BJ (cell line): ENCODE measurements at places on chromosomes 16 and 17. TPM values are rescaled to one million over a fixed set of nuclear protein-coding genes. Genes with fewer than 3 reads are reported as not detected.

DNA sequence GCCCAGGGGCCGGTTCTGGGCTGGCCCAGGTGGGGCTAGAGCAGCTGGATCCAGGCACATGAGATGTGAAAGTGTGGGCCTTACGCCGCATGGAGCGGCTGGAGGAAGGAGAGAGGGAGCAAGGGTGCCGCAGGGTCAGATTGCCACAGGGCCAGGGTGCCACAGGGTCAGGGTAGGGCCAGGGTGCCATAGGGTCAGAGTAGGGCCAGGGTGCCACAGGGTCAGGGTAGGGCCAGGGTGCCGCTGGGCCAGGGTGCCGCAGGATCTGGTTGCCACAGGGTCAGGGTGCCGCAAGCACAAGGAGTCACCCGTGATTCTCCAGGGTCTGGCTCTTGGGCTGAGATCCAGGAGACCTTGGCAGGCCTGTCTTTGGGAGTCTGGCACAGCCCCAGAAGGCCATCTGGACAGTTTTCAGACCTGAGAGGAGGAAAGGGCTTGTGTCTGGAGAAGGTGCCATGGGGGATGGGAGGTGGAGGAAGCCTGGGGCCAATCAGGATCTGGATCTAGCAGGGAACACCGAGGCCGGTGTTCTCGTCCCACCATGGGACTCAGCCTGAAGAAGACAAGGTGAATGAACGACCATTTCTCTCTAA, 13.1 kb upstream of the LASP1NB start:
- DNase-seq, result no peak

- DNase-seq, result no peak
Observed at GRCh38 chr17:41396996-41397660, at the start of gene KRT31. KRT31 (minus strand) TSS chr17:41397608; CDS start chr17:41397539, 69 bp downstream.

DNA sequence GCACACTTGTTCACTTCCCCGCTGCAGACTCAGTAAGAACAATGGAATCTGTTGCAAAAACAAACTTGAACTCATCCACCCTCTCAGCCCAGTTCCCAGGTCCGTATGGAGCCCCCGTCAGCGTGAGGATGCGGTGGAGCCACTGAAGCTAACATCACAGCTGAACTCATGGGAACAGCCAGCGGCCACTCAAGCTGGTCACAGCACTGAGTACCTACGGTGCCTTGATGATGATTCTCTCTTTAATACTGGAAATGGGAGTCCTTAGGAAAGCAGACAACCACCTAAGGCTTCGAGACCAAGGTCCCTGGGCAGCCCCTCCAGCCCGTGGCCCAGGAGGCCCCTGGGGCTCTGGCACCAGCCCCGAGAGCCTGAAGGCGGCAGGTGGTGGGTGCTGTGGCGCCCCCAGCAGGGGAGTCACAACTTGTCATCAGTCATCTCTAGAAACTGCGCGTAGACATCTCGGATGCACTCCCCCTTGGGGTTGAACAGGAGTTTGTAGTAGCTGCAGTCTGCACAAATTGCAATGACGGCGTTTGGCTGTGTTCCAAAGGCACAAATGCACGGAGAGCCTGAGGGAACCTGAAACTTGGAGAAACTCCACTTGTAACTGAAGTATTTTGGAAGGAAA, 31.0 kb upstream of the RHOT1 start:
- DNase-seq, result no peak

DNA sequence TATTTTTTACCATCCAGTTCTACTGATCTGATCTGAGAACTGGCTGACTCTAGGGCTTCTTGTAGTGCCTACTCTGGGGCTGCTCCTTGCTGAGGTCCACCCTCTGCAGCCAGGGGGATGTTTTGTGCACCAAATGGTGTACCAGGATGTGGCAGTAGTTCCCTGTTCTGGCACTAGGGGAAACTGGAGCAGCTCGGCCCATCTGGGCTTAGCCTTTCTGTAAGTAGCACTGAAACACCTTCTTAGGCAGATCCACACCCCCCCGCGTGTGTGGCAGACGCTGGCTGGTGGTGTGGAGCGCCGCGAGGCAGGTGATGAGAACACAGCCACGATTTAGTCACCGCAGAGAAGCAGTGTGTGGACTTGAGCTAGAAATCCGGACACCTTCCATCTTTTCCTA, 17.0 kb downstream of the DUSP14 start:
- no peak for DNase-seq

The EME1 gene
- polyA plus RNA-seq, result 5.3 and 5.9 TPM in 2 replicates

The NT5C3B gene
- polyA plus RNA-seq, result 88.3 and 123 TPM in 2 replicates

The FOXN1 gene
- not detected in 2 replicates for polyA plus RNA-seq

DNA sequence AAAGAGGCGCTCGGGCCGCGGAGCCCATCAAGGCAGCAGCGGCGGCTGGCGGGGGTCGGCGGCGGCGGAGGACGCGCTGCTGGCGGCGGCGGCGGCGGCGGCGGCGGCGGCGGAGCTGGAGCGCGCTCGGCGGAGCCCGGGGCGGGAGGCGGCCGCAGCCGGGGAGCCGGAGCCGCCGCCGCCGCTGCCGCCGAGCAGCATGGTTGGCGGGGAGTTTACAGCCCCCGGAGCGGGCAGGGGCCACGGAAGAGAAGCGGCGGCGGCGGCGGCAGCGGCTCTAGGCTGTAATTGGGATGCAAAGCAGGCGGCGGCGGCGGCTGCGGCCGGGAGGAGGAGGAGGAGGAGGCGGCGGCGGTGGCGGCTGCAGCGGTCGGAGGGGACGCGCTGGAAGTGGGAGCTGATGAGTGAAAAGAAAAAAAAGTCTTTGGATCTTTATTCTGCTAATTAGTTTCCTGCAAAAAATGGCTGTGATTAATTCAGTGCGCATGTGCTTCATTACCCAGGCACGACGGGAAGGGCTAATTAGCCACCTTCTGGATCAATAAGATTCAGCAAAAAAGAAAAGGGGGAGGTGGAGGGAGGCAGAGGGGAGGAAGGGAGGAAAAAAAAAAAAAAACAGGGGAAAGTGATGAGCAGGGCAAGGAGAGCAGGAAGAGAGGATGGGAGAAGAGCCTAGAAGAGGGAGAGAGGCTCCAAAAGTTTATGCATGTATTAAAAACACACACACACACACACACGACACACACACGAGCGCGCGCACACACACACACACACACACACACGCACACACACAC, 10.9 kb upstream of the ZFHX3 start:
- DNase-seq, result no peak

- DNase-seq, result no peak
Observed at GRCh38 chr17:41478237-41478636, 2.7 kb downstream of the KRT35 start.

DNA sequence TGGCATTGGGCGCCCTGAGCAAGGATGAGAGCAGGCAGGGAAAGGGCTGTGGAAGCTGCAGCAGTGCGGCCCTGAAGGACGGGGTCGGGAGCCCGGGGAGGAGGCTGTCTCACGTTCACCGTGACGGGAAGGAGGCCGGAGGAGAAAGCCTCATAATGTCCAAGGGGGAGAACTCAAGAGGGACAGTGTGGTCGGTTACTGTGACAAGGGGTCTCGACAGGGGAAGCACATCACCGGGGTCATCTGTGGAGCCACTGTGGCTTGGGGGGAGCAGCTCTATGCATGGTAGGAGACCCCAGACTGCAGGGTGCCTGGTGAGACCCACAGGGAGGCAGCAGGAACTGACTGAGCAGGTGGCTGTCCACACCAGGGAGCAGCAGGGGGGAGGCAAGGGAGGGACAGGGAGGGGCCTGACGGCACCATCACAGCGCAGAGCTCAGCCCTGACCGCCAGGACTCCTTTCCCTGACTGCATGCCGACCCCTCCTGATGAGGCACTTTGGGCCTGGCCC, 154.6 kb upstream of the CHMP6 start:
- no peak for DNase-seq

DNA sequence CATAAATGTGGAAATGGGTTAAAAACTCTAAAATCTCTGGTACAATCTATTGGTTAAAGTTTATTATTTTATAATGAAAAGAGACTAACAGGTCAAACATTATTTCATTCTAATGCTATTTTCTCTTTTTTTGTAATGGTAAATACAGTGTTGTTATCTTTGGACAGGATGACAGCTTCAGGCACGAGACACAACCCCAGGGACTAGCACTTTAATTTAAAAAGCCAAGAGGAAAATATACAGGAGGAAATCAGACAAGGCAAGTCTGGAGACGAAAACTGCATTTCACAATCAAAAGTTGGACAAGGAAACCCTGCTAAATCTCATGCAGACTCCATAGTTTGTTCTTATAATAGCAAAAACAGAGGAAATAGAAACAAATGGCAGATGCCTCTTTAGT, 589.1 kb upstream of the CDH8 start:
- no peak for DNase-seq

- DNase-seq, result no peak
Observed at GRCh38 chr17:74642995-74643394, 19.5 kb upstream of the CD300E start.

The CLEC18A gene
- 0.04 and 0.07 TPM in 2 replicates for polyA plus RNA-seq

DNA sequence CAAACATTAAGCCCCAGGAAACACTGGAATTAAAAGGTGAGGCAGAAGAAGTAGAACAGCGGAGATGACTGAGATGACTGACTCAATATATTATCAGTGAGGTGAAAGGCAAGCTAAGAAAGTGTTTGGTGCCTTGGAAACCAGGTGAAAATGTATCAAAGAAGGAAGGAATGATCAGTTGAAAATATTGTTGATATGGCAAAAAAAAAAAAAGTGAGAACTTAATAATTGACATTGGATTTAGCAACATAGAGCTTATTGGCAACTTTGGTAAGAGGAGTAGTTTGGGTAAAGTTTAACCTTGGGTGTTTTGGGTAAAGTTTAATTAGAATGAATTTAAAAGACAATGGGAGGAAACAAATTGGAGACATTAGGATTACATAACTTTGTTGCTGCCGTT, 127.7 kb upstream of the MYOCD start:
- no peak for DNase-seq

- no peak for DNase-seq
Observed at GRCh38 chr17:68489919-68490318, 22.3 kb upstream of the PRKAR1A start.

The SOX8 gene
- 0.04 TPM in 2 replicates for polyA plus RNA-seq

The ICAM2 gene
- 0.91 and 1.6 TPM in 2 replicates for polyA plus RNA-seq

- no peak for DNase-seq
Observed at GRCh38 chr16:1300664-1301476, 8.6 kb upstream of the UBE2I start.

DNA sequence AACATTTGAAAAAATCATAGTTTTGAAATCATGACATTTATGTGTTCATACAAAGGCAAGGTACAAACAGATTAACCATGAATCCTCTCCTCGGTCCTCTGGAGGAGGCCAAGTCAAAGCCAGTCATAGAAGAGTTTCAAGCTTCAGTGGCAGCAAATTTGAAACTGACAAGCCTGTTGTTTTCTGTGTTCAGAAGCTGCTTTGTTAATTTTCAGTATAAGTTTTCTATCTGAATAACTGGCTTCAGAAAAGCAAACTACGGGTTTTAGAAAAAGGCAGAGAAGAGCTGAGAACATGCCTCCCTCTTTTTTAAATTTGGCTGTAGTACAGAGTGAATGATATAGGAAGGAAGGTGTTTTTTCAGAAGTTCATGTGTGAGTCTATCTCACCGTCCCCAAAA, 79.6 kb upstream of the CLEC18B start:
- no peak for DNase-seq

DNA sequence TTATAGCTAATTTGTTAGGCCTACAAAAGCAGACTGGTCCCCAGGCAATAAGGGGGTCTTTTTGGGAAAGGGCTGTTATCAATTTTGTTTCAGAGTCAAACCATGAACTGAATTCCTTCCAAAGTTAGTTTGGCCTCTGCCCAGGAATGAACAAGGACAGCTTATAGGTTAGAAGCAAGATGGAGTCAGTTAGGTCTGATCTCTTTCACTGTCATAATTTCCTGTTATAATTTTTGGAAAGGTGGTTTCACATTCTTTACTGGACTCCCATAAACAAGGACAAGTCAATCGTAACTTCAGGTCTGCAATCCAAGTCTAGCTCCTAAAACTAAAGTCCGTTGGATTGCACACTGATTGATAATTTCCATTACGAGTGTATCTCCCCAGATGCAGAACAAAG, 30.1 kb upstream of the SHCBP1 start:
- DNase-seq, result no peak

GRCh38 chr17:33375783-33376182, 82.7 kb upstream of the ASIC2 start:
- DNase-seq, result no peak

- DNase-seq, result no peak
Observed at GRCh38 chr17:67492824-67493517, 115.9 kb downstream of the PITPNC1 start.

GRCh38 chr16:67284699-67285646, 5.6 kb downstream of the PLEKHG4 start:
- DNase-seq, result no peak

GRCh38 chr17:29835435-29836351, 94.3 kb downstream of the SSH2 start:
- no peak for DNase-seq

DNA sequence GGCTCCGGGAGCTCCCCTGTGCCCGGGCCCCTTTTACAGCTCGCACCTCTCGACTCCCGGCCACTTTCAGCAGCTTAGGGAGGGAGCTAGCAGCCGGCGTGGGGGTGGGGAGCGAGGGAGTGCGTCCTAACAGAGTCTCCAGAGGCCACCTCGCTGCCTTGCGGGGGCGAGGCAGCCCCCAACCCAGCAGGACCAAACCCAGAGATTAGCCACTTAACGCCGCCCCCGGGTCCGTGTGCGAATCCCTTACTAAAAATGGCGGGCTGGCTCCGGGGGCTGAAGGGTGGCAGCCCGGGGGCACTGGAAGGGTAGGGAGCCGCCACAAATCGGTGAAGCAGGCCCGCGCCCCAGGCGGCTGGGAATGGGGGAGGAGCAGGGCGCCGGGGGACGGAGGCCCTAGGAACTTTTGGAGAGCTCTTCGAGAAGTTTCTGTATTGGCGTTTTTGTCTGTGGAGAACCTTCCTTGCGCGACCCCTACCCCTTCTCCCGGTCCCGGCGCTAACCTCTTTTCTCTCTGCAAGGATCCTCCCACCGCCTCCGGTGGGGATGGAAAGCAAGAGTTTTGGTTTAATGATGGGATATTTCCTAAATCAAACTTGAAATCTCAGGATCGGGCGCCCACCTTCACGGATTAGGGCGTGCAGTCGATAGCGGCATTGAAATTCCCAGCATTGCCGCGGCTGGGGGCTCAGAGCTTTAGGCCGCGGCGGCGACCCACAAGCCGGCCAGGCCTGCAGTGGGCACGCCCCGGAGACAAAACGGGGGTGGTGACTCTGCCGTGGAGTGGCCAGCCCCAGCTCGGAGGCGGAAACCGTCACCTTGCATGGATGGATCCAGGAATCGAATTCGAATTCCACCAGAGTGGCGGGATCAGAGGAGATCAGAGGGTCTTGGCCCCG, 793 bp upstream of the IRX3 start:
- DNase-seq, result no peak

- DNase-seq, result no peak
Observed at GRCh38 chr17:63423251-63423950, 22.7 kb downstream of the CYB561 start.

GRCh38 chr16:56373003-56373402, 52.3 kb downstream of the AMFR start:
- no peak for DNase-seq
